ENCODE measurements at places on chromosomes 7 and 10.

- peak; percentile 62 for DNase-seq
Measured at GRCh38 chr7:101173752-101174244, 6.3 kb downstream of the NAT16 start.

DNA sequence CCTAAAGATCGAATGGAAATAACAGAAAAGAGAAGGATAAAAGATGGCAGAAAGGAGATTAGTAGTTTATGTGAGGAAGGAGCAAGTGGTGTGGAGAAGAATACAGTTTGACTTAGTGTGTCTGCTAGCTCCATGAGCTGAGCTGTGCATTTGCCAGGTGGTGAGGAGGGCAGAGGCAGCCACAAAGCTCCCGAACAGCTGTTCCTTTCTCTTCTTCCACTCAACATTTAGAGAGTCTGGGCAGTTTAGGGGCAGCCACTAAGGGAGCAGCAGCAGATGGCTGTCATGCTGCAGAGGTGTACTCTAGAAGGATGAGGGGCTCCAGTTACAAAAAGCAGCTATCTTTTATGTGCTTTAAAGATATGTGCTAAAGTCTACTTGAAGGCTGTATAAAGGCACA lies 674.4 kb downstream of the GRM8 start:
- DNase-seq, result no peak

DNA sequence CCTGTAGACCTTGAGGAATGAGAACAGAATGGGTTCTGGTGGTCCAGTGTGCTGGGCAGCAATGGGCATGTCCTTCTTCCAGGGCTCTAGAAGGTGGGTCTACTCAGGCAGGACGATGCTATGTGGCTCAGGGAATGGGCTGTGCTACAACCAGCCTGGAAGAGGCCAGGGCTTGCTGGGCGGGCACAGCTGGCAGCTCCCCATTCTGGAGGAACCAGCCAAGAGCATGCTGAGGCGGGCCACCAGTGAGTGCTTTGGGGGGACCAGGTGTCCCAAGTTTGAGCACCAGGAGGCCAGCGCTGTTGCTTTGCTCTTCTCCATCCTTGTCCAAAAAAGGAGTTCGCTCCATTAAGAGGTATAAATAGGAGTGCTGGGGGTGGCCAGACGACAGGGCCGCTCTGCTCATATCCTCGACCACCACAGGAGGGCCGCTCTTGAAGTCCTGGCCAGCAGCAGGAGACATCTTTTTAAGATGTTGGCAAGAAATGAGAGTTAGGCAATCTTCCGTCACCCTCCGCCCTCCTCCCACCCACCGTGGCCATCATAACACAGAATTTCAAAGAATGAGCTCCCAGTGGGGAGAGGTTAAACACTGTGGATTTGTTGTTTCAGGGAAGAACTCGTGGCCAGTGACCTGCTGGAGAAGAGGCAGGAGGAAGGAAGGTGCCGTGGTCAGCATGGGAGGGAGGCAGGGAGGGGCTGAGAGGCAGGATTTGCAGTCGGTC lies 141.3 kb downstream of the GRK5 start:
- no peak for DNase-seq

DNA sequence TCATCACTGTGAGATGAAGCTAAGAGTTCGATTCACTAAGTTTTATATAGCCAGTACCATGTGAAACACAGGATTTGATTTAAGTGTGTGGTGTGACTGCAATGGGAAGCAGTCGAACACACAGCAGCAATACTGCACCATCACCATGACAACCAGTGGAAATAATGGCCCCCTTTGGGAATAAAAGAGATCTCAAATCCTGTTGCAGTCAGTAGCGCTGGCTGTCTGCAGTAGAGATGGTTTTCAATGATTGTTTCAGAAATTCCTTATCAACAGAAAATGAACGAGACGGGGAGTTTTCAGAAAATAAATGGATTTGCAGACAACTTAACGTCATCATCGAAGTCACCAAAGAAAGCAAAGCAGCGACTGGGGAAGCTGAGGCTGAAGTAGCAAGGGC lies 91.0 kb downstream of the PTPRE start:
- no peak for DNase-seq

DNA sequence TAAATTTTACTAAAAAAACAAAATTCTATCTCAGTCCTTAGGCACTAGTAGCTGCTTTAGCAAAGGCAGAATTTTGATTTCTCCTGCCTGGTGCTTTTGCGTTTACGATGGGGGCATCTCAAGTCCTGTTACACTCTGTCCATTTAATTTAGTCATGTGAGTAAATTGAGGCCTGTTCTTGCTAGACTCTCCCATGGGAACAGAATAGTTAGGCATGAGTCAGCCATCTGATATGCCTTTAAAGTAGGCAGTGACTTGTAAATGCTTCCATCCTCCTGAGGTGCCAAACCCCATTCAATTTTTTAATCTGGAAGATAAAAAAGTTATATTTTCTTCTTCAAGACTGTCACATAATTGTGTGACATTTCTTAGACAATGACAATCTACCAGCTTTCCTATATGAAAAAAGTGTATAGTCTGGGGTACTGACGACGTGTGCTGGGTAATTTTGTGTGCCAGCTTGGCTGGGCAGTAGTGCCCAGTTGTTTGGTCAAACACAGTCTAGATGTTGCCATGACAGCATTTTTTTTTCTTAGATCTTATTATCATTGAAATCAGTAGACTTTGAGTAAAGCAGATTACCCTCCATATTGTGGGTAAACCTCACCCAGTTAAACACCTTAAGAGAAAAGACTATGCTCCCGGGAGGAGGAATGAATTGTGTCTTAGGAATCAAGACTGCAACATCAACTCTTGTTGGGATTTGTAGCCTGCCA lies 603.4 kb downstream of the SORCS1 start:
- DNase-seq, result no peak

DNA sequence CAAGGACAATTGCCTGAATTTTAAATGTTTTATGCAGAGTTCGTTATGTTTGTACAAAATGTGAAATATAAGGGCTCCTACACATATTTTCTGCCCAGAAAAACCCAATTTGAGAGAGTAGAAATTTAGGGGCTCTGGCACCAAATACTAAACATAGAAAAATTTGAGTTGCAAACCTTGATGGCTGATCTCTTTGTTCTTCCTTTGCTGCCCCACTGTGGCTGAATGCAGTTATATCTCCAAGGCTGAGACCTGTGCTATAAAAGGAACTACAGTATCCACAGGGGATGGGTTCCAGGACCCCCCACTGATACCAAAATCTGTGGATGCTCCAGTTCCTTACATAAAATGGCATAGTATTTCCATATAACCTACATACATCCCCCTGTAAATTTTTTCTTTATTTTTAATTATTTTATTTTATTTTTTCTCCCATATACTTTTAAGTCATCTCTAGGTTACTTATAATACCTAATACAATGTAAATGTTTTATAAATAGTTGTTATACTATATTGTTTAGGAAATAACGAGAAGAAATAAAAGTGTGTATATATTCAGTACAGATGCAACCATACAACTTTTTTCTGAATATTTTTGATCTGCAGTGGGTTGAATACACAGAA lies 22.5 kb downstream of the CFAP43 start:
- no peak for DNase-seq

GRCh38 chr7:81527651-81528050 lies 242.2 kb downstream of the HGF start:
- DNase-seq, result no peak

DNA sequence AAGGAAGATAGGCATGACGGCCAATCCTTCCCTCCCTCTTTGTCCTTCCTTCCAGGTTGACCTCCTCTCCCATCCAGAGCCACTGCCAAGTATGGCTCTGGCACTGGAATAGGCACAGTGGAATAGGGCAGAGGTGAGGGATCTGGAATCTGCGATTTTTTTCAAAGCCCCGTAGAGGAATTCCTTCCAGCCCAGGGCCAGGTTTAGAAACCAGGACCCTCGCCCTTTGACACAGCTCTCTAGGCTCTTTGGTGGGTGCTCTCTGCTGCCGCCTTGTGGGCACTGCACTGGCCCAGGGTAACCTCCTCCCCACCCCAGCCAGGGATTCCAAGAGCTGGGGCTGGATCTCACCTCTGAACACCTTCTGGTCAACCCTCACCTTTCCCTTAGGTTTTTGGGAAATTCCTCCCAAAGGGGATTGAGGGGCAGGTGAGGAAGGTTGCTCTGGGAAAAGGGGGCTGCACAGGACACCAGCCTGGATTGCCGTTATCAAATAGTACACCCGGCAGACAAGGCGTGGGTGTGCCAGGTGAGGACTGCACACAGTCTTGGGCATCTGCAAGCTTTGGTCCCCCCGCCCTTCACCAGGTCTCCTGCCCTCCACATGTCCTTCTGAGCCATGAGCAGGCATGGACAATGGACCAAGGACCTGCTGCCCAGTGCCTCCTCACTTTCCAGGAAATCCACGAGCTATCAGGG lies 22.8 kb downstream of the C10orf105 start:
- peak; percentile 84 for DNase-seq

- no peak for DNase-seq
Measured at GRCh38 chr7:102077081-102077480, 209.6 kb upstream of the SH2B2 start.

DNA sequence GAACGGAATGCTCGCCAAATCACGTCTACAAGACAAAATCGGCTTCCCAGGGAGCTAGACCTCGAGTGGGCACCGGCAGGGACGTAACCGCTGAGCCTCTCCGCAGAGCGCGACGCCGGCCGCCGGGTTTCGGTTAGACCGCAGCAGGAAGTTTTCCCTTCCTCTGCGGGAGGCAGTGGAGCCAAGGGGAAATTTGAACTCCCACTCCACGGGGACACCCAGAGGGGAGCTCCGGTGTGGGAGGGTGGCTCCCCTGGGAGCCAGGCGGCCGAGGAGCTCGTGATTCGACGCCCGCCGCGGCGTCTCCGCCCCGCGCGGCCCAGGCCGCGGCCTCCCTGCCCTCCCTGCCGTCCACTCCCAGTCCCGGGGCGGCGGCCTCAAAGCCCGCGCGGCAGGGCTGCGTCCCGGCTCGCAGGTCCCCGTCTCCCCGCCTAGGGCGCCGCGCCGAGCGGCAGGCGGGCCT lies 426 bp downstream of the SYPL1 start:
- DNase-seq, result no peak

- DNase-seq, result no peak
Measured at GRCh38 chr7:93036149-93036640, 81.6 kb downstream of the SAMD9 start.

GRCh38 chr7:105224884-105225651 lies 163.7 kb downstream of the SRPK2 start:
- DNase-seq, result no peak

- no peak for DNase-seq
Measured at GRCh38 chr10:28246023-28246422, 56.8 kb downstream of the MPP7 start.

DNA sequence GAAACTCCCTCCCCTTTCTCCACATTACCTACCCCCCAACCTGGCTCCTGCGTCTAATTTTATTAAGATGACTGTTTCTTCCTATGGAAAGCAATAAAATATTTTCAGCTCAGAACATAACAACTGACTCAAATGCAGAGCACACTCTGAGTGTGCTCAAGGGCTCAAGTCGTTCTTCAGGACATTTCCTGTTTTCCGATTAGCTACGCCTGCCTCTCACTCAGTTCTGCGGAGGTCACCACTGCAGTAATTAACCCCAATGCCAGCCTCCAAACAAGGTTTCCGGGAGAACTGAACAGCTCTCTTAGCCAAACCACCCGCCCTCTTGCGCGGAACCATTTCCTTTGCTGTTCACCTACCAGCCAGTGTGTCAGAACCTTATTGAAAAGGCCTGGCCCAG lies 19.3 kb downstream of the MYOF start:
- DNase-seq, result no peak

DNA sequence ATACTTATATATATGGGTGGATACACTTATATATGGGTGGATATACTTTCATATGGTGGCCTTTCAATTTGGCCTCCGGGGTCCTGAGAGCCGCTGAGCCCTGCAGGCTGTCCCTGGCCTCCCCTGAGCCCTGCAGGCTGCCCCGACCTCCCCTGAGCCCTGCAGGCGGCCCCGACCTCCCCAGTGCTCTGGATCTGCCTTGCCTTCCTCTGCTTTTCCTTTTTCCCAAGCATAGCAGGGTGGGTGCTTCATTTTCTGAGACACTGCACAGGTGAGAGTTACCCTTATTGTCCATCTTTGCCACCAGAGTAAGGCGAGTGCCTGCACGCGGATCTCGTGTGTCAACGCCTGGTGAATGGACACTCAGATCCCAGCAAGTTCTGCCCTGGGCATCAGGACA lies 106.6 kb downstream of the VIPR2 start:
- peak; percentile 13 for DNase-seq

GRCh38 chr7:43113622-43114457 lies 1.4 kb downstream of the HECW1 start:
- no peak for DNase-seq

DNA sequence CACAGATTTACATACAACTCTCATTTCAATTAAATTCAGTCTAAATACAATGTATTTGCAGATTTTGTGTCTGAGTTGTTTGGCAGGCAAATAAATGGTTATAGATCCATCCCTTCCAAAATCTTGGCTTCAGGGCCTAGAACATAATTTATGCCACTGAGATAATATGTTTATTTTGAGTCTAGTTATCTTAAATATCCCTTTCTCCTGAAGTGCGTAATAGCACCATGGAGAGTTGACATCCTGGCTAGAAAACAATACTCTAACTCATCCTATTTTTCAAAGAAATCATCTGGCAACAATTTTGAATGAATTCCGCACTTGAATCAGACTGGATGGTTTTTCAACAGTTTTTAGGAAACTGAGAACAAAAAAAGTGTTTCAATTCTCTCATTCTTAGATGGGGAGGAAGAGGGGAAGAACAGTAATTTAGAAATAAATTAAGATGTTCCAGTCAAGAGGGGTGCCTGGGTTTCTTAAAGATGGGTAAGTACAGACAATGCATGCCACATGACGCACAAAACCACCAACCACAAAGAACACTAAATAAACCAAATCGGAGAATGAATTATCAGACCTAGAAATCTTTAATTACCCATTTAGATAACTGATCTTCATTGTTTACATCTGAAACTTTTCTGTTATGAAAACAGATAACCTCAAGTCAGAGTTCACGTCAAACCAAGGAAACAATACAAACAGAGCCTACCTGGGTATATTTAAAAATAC lies 228.7 kb upstream of the PTN start:
- DNase-seq, result no peak

- DNase-seq, result no peak
Measured at GRCh38 chr10:128130051-128130450, 3.8 kb upstream of the MKI67 start.

GRCh38 chr7:131747658-131748232 lies 191.3 kb upstream of the PODXL start:
- no peak for DNase-seq

- DNase-seq, result no peak
Measured at GRCh38 chr7:979886-980571, 3.0 kb upstream of the CYP2W1 start.

DNA sequence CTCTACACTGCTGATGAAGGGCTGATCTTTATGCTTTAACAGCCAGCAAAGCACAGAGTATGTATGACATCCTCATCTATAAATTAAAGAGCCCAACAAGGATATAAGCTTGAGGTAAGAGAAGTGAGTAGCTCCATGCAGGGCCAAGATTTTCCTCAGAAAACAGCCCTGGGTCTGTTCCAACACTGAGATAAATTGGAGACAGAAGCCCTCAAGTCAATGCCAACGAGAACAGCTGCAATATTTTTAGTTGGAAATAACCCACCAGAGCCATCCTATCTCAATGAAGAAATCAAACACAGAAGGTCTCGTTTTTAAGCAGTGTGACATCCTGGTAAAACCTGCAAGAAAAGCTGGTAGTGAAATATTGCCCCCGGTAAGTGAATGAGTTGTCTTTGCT lies 297.0 kb upstream of the AUTS2 start:
- DNase-seq, result no peak
